GM03348 (cell line): ENCODE measurements at places on chromosomes 6 and 20.
A peak's percentile ranks its signal among the peaks of the same experiment; 100 is the strongest.

GRCh38 chr6:28383235-28384142, 16.1 kb downstream of the ZSCAN12 start:
- DNase-seq = peak; percentile 69

- no peak for DNase-seq
Measured at GRCh38 chr6:159929819-159930218, 39.0 kb downstream of the MAS1 start.

DNA sequence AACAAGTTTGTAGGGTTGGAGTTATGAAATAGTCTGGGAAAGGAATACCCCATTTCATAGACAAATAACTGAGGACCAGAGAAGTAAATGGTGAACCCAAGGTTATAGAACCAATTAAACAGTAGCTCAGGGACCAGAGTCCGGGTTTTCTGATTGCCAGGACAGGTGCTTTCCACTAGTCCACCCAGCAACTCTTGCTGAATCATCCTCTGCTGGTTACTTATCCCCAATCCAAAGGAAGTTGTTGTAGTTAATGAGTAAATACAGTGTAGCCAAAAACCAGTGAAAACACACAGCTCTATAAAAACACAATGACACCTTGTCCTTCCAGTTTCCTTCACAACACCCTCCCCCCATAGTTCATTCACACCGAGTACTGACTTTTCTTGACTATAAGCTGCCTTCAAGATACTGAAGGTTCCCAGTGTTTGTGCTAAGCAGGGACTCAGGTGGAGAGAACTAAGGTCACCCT, 766 bp upstream of the TINAG start:
- no peak for DNase-seq

DNA sequence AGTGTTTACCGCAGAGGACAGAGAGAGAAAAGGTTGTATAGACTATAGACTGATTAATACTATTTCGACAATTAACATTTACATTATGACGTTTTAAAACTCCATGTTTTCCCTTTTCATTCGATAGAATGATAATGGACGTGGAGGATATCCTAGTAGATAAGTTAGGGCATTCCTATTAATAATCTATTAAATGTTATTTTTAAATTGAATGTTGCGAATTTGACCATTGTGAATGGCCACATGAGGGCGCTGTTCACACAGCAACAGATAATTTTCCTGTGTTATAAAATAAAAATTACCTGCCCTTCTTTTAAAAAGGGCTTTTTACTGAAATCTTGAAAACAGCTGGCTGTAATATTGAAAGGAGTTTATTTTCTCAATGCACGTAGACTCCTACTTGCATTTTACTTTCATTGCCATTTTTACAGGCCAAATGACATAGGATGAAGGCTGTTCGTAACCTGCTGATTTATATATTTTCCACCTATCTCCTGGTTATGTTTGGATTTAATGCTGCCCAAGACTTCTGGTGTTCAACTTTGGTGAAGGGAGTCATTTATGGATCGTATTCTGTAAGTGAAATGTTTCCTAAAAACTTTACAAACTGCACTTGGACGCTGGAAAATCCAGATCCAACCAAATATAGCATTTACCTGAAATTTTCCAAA, 3.3 kb downstream of the ADGRB3 start:
- peak; percentile 48 for DNase-seq

DNA sequence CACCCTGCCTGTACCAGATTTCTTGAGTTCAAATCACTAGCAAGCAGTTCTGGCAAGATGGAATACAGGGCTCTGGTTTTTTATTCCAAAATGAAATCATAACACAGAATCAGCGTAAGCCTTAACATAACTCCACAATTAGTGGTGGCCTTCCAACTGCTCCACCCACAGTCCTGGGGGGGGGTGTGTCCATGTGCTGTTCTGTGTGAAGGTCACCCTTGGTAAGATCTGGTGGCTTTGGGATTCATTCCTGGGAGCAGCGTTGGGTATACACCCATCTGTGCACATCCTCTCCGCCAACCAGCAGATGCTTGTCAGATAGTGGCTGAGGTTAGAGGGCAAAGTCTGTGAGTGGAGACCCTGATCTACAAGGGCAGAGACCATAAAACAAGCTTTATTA, 49.9 kb upstream of the CD83 start:
- DNase-seq = no peak

DNA sequence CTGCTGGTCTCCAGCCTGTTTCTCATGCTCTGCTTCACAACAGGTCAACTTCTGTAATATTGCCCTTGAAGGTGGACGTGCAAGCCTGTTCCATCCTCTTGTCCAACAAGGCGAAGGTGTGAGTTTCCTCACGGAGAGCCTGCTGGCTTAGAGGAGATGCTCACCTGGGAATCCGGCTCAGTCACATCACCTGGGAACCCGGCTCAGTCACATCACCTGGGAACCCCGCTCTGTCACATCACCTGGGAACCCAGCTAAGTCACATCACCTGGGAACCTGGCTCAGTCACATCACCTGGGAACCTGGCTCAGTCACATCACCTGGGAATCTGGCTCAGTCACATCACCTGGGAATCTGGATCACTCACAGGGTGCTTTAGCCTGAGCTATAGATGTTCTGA, 230.1 kb downstream of the ERMARD start:
- DNase-seq = no peak

- no peak for DNase-seq
Measured at GRCh38 chr6:10582774-10583508, 61.8 kb downstream of the GCNT2 start.

GRCh38 chr20:44702776-44703175, 12.4 kb upstream of the CCN5 start:
- peak; percentile 92 for DNase-seq

DNA sequence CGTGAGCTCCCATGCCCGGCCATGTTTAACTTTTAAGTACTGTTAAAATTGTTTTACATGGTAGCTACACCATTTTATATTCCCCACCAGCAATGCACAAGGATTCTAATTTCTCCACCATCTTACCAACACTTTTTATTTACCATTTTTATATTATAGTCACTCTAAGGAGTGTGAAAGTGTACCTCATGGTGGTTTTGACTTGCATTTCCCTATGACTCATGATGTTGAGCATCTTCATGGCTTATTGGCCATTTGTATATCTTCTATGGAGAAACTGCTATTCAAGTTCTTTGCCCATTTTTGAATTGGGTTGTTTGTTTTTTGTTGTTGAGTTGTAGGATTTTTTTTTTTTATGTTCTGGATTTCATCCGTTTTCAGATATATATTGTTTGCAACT, 15.6 kb upstream of the BPHL start:
- DNase-seq = no peak
